Breast epithelium (tissue), 4 donors: ENCODE measurements at places on chromosomes 6 and 20. TPM values are rescaled to one million over a fixed set of nuclear protein-coding genes. Genes with fewer than 3 reads are reported as not detected.

GRCh38 chr6:56096541-56096940, 150.8 kb downstream of the COL21A1 start:
- H3K27me3 ChIP-seq, result no peaks in the 10 kb centered on the region
- no peak overlapping the region for H3K27ac ChIP-seq
- no peak for DNase-seq
- no peaks in the 10 kb centered on the region for H3K4me1 ChIP-seq
- H3K4me3 ChIP-seq, result no peak overlapping the region

- H3K27me3 ChIP-seq, result no peaks in the 10 kb centered on the region
- H3K36me3 ChIP-seq, result peaks cover 5% of the 10 kb centered on the region
- H3K4me3 ChIP-seq, result peak overlapping the region; percentile 42
- peak overlapping the region; percentile 95 for H3K27ac ChIP-seq
- peaks cover 5% of the 10 kb centered on the region for H3K4me1 ChIP-seq
These were observed 125.3 kb upstream of the SLC2A12 start for GRCh38 chr6:134177753-134178160.

The CCN6 gene
- total RNA-seq, result not detected

GRCh38 chr20:58659841-58660240, 8.8 kb downstream of the STX16 start:
- DNase-seq, result no peak
- no peak overlapping the region for H3K27ac ChIP-seq
- no peaks in the 10 kb centered on the region for H3K27me3 ChIP-seq
- no peak overlapping the region for H3K4me3 ChIP-seq
- no peaks in the 10 kb centered on the region for H3K4me1 ChIP-seq
- H3K36me3 ChIP-seq, result no peaks in the 10 kb centered on the region

DNA sequence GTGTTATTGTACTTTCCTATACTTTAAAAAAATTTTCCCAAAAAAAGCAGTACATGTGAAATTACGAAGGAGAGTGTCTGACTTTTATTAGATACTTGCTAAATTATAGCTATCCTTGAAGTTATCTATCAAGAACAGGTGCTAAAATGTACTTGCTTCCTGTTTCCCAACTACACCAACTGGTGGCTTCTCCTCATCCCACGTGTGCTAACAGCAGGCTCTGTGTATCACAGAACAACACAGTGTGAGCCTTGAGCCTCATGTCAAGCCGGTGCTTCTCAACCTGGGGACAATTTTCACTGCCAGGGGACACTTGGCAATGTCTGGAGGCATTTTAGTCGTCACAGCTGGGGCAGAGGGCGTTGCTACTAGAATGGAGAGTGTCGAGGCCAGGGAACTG, 36.2 kb upstream of the CDYL start:
- H3K27me3 ChIP-seq, result no peaks in the 10 kb centered on the region
- H3K4me1 ChIP-seq, result no peaks in the 10 kb centered on the region
- H3K4me3 ChIP-seq, result no peak overlapping the region
- DNase-seq, result no peak

DNA sequence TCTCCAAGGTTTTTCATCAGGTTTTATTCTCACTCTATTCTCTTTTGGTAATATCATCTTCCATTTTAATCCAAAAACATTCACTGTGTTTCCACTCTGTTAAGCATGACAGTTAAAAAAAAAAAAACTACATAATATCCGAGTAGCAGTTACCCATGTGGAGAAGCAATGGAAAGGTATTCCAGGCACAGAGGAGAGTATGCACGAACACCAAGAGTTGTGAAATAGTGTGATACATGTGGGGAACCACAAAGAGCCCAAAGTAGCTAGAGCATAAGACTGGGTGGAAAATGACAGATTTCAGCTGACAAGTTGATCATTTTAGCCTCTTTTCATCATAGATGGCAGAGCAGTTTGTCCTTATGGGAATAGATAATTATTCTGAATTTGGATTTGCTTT, 19.9 kb upstream of the FBXL4 start:
- no peak overlapping the region for H3K27ac ChIP-seq
- H3K27me3 ChIP-seq, result no peaks in the 10 kb centered on the region
- no peaks in the 10 kb centered on the region for H3K36me3 ChIP-seq
- no peak overlapping the region for H3K4me3 ChIP-seq
- no peak for DNase-seq

- no peaks in the 10 kb centered on the region for H3K27me3 ChIP-seq
- no peaks in the 10 kb centered on the region for H3K4me1 ChIP-seq
- no peaks in the 10 kb centered on the region for H3K36me3 ChIP-seq
These were observed 344.6 kb upstream of the MARCKS start for GRCh38 chr6:113512576-113512975.

The NMBR gene
- not detected for total RNA-seq

DNA sequence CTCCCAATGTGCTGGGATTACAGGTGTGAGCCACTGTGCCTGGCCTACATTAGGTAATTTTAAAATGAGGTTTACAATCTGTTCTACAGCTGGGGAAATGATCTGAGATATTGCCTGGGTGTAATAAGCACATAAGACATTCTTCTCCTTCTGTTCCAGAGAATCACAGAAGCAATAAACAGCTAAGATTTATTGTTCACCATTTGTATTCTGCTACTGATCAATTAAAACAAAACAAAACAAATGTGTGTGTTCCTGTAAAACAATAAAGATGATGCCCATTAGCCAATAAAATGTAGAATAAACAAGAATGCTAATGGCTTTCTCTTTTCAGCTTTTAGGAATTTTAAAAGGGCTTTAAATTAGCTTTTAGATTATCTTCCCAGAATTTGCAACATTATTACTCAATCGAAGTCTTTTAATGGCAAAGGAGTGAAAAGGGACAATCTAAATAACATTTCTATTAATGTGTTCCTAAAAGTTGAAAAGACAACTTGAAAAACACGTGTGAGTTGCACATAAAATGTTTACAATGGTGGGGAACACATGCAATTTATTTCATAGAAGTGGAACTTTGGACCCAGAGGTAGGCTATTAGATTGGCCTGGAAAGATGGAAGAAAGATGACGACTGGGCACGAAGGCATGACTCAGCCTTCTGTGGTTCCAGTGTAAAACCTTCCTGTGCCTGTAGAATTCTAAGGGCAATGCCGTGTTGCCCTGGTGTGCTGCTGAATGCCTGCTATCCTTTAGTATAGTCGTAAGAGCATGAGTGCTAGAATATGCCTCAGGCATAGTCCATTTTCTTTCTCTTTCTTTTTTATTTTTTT, 29.0 kb upstream of the DEK start:
- H3K4me1 ChIP-seq, result no peaks in the 10 kb centered on the region
- no peaks in the 10 kb centered on the region for H3K36me3 ChIP-seq
- no peaks in the 10 kb centered on the region for H3K27me3 ChIP-seq
- DNase-seq, result no peak

DNA sequence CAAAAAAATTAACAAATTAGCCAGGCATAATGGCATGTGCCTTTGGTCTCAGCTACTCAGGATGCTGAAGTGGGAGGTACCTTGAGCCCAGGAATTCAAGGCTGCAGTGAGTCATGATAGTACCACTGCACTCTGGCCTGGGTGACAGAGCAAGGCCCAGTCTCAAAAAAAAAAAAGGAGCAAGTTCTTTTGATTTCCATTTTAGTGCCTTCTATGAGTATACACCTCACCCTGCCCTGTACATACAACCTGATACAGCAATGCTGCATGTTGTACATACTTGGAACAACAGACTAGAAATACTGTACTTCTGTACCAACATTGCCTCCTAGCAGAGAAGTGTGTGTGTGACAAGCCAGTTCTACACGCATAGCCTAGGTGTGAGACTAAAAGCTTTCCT, 97.3 kb upstream of the CARMIL1 start:
- H3K4me1 ChIP-seq, result no peaks in the 10 kb centered on the region
- H3K4me3 ChIP-seq, result no peak overlapping the region
- no peak for DNase-seq
- no peaks in the 10 kb centered on the region for H3K27me3 ChIP-seq
- no peaks in the 10 kb centered on the region for H3K36me3 ChIP-seq

DNA sequence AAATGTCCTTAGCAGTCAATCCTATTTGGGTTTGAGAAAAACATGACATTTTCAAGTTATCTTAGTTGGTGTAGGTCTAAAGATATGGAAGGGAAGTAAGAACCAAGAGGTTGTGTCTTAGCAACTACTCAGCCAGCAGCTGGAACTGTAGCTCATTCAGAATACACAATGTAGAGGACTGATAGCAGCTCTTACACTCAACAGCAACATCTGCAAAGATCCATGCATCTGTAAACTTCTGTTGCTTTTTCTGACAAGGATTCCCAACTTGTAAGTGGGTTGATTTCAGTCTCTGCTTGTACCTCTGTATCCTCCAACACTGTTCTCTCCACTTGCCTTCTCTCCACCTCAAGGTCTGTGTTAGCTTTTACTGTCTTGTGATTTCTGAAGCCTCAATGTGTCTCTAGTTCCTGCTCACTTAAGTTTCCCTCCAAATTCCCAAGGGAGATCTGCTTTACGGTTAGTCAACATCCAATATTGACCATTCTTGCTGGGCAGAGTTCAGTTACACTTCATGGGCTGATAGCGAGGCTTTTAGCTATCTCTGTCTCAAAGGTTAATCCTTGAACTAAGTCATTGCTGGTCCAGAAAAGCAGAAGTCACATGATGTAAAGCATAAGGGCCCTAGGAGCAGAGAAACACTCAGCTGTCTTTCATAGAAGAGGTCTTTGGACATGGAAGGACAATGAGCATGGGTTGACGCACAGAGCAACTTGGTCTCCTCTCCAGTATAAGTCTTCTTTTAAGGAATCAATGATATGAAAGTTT, 71.6 kb upstream of the LGSN start:
- no peak overlapping the region for H3K27ac ChIP-seq
- DNase-seq, result no peak
- H3K36me3 ChIP-seq, result no peaks in the 10 kb centered on the region
- H3K27me3 ChIP-seq, result no peaks in the 10 kb centered on the region
- no peak overlapping the region for H3K4me3 ChIP-seq
- no peaks in the 10 kb centered on the region for H3K4me1 ChIP-seq

DNA sequence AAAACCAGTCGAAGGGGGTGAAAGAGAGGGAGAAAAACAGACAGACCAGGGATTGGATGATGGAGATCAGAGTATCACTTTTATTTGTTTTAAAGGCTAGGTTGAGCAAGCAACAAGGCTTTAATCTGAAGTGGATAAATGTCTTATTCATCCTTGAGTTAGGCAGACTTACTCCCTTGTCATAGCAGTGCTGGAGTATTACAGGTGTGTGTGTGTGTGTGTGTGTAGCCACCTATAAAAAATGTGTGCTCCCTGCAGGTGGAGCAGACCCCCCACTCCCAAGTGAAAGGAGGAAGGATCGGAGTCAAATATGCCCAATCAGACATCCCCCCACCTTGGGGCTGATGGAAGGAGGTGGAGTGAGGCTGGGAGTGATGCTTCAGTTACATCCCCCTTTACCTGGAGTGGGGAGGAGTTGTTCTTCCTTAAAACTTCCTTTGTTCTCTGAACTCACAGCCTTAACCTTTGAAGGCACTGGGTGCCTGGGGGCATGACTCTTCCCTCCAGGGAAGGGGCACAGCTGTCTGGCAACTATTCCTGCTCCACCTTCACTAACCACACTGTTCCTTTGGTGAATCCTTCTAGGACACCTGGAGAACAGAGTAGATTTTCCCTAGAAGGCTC, 27.3 kb downstream of the PTK7 start:
- H3K4me1 ChIP-seq, result no peaks in the 10 kb centered on the region
- H3K36me3 ChIP-seq, result no peaks in the 10 kb centered on the region
- H3K27me3 ChIP-seq, result no peaks in the 10 kb centered on the region
- DNase-seq, result no peak
- H3K4me3 ChIP-seq, result no peak overlapping the region

DNA sequence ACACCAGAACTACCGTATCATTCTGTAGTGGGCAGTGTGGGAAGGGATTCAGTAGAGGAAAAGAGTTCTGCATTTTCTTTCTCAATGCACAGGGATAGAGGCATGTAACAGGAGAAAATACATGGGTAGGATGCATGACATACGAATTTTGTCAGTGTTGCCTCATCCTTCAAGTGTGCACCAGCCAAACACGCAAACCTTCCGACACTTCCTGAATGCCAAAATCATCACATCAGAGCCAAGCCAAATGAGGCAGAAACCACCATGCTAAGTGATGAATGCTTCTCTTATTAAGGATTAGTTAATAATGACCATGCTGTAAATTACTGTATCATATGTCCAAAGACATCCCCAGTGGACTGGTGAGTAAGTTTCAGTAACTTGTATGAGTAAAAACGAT, 27.3 kb downstream of the RAMACL start:
- no peak overlapping the region for H3K4me3 ChIP-seq
- no peak for DNase-seq
- H3K36me3 ChIP-seq, result no peaks in the 10 kb centered on the region
- no peak overlapping the region for H3K27ac ChIP-seq
- H3K27me3 ChIP-seq, result no peaks in the 10 kb centered on the region
- peaks cover 6% of the 10 kb centered on the region for H3K4me1 ChIP-seq

The ARMH2 gene
- total RNA-seq, result not detected

GRCh38 chr6:117960877-117961276, 53.8 kb downstream of the SLC35F1 start:
- no peak overlapping the region for H3K4me3 ChIP-seq
- H3K36me3 ChIP-seq, result no peaks in the 10 kb centered on the region
- no peak for DNase-seq
- no peaks in the 10 kb centered on the region for H3K27me3 ChIP-seq
- no peaks in the 10 kb centered on the region for H3K4me1 ChIP-seq

DNA sequence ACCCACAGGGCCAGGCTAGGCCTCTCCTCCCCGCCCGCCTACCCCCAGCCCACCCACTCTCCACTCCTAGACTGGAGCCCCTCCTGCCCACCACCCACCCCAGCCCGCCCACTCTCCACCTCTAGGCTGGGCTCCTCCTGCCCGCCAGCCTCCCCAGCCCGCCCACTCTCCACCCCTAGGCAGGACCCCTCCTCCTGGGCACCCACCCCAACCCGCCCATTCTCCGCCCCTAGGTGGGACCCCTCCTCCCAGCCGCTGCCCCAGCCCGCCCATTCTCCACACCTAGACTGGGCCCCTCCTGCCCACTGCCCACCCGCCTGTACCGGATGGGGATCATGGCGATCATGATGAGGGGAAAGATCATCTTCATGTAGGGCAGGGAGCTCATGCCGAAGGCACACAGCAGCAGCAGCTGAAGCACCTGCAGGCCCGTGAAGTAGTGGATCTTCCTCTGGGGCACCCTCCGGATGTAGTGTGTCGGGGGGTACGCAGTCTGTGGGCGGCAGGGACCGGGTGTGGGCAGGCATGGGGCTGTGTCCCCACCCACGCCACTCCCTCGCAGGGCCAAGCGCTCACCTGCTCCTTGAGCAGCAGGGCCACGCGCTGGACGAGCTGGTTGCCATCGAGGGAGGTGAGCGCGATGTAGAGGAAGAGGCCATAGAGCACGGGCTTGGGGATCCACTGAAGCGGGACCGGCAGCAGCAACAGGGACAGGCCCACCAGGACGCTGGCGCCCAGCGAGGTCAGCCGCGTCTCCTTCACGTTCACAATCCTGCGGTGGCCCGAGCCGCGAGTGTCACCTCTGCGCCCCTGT, 10.8 kb downstream of the SLC4A11 start:
- no peak overlapping the region for H3K27ac ChIP-seq
- H3K4me3 ChIP-seq, result no peak overlapping the region
- H3K4me1 ChIP-seq, result no peaks in the 10 kb centered on the region
- DNase-seq, result no peak

The KIAA0408 gene
- total RNA-seq, result 42.7 TPM
